ENCODE measurements at places on chromosomes 5 and 9. TPM values are rescaled to one million over a fixed set of nuclear protein-coding genes. Genes with fewer than 3 reads are reported as not detected.

GRCh38 chr9:134341306-134341705 is 15.1 kb downstream of the RXRA start:
- DNase-seq, result peak; percentile 76

DNA sequence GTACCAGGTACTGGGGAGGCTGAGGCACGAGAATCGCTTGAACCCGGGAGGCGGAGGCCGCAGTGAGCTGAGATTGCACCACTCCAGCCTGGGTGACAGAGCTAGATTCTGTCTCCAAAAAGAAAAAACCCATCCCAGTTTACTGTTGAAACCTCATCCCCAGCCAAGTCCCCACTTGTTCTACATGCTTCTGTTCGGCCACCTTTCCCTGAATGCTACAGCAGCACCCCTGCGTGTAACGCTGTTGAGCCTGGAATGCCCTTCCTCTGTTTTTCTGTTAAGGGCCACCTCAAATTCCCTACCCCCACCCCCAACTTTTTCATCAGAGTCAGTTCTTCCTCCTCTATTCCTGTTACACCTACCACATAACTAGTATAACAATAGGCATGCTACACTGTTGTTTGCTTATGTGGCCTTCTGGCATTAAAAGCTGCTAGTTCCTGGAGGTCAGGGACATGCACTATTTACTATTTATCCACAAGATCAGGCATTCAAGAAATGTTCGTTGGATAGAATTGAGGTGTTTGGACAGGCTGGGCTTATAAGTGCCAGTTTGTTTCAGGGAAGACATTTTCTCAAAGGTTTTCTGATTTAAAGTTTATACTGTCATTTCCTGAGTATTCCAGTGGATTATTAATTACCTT is 47.1 kb upstream of the C5orf47 start:
- no peak for DNase-seq

GRCh38 chr5:143051244-143052058 is 281.3 kb downstream of the ARHGAP26 start:
- peak; percentile 42 for DNase-seq

DNA sequence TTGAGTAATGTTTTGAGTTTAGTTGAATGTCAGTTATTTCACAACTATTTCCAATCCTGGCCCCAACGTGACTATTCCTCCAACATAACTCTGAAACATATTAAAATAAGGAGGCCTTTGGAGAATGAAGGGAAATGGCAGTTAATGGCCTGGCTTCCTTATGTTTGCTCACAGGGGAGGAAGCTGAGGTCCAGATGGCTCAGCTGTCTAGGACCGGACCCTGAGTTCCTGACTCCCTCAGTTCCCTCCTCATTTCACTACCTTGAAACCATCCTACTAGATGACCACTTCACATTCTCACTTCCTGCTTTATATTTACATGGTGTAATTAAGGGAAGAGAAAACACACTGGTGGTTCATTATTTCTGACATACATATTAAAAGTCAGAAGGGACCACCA is 6.6 kb downstream of the OTULINL start:
- DNase-seq, result no peak

DNA sequence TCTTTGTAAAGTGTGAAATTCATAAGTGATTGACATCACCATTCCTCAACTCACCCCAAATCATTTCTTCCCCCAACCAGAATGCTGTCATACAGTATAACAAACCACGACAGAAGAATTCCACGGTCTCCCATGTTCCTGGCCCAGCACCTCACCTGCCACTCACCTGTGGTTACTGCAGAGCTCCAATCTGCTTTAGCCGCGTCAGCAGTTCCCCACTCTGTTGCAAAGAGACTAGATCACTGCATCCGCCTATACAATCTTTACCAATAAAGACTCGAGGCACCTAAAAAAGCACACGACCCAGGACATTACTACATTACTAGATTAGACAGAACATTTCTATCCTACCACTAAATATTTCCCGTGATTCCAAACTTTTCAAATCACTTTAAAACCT is 6.2 kb downstream of the GLRX start:
- DNase-seq, result no peak

- DNase-seq, result no peak
Observed at GRCh38 chr5:57955511-57955910, 472.9 kb upstream of the ACTBL2 start.

DNA sequence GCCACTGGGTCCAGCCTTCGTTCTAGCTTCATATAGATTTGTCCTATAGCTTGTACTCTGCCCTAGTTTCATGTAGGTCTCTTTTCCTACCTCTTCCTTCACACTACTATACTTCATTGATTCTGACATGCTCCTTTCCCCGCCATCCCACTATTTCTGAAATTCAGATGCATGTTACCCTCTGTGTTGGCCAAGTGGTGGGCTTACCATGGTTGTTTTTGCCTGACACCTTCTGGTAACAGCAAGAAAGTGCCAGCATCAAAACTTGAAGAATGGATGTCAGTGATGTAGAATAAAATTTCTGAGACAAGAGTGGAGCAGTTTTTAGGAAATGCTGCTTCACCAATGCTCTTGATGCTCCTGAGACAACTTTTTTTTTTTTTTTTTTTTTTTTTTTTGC is 19.5 kb upstream of the SERINC5 start:
- DNase-seq, result peak; percentile 40

- DNase-seq, result no peak
Observed at GRCh38 chr5:165781738-165782137, 2276.3 kb downstream of the MAT2B start.

DNA sequence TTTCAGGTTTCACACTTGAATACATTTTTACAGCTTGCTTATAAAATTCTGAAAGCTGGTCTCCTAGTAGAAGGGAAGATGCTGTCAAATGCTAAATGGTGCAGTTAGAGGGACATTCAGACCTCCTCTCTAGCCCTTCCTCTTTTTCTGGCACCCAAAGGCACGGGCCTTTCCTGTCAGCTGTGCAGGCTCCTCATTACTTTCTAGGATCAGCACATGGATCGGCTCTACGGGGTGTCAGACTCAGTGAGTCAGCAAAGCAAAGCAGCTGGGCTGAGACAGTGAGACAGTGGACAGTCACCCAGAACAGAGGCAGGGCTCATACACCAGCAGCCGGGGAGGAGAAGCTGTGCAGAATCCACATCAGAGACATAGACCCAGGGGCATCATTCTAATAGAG is 80.0 kb upstream of the TNC start:
- DNase-seq, result no peak

GRCh38 chr9:101098392-101098791 is 69.9 kb downstream of the PLPPR1 start:
- no peak for DNase-seq

DNA sequence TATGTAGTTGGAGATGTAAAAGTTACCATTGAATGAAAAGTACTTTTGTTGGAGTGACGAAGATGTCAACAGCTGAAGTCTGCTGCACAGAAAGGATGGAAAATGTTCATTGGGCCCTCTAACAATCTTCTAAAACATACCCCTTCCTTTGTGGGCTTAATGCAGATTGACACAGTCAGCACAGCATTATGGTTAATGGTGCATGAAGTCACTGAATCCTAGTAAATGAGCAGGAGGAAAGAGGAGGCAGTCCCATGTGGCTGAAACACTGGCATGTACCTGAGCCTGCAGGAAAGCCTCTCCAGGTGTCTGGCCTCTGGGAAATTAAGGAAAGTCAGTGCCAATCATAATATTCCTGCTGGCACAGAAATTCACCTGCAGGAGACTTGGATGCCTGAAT is 153.8 kb downstream of the ARL15 start:
- DNase-seq, result no peak

DNA sequence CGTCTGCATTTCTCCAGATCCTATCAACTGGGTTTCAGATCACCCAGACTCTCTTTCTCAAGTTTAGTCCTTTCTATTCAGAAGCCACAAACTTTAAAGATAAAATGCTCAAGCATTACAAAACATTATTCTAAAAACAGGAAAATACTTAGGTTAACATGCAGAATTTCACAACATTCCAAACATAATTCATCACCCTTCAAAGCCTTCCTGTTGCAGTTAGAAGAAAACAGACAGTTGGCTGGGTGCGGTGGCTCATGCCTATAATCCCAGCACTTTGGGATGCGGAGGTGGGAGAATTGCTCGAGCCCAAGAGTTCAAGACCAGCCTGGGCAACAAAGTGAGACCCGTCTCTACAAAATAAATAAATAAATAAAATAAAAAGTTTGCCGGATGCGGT is 7.7 kb upstream of the OCLN start:
- DNase-seq, result no peak

Gene N4BP3
- 0.39 TPM for total RNA-seq

Gene HSPA5
- 46.5 TPM for total RNA-seq

Gene IL9
- not detected for total RNA-seq

Gene OTULINL
- total RNA-seq, result 8.6 TPM

Gene FUBP3
- 62.7 TPM for total RNA-seq

Gene ZNF782
- 11.1 TPM for total RNA-seq

Gene STOM
- not detected for total RNA-seq

Gene GLDC
- not detected for total RNA-seq

Gene FGF18
- 0.37 TPM for total RNA-seq

Data from HT-29 (cell line).